NB4 (cell line): ENCODE measurements at places on chromosomes 12 and 14.

DNA sequence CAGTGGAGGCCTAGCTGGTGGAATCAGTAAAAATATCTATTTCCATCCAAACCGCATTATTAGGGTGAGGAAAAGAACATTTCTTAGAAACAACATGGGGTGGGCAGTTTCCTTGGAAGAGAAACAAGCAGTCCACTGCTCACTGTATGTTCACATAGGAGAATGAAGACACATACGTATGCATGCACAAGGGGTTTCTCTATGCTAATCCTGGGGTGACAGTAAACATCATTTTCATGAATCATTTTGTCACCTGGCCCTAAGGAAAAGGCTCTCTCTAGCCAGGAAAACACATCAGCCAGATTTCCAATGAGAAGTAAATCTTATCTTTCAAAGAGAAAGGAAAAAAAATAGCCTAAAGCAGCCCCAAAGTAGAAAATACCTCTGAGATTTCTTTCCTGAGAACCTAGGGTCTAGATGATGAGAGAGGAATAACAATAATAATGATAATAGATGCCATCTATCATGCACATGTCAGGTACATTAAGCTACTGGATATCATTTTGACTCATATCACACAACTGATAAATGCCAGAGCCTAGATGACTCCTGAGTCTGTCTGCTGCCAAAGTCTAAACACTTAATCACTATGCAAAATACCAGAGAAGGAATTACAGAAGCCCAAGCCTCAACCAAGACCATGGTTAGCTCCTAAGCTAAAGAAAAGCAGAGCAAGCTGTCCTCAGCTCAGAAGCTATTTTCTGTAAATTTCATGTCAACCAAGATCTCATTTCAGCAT is 520.5 kb upstream of the TMPO start:
- DNase-seq, result no peak

DNA sequence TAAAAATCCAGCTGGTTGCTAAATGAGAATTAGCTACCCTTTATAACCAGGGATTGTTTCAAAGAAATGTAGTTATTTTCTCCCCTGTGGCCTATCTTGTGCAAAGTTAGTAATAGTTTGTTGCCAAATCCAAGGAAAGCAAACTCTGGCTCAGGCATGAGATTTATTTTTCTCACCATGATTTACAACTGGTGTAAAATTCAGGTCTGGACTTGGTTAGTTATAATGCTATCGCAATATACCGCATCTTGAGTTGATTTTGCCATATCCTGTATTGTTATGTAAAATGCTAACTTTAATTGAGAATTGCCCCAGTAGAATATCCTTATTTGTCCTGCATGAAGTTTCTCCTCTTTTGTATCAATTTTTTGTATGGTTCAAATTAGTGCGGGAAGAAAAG is 135.5 kb downstream of the CRADD start:
- no peak for DNase-seq

- no peak for DNase-seq
These were observed 90.6 kb upstream of the LRIG3 start for GRCh38 chr12:59010941-59011340.

- DNase-seq, result no peak
These were observed 120.3 kb upstream of the BCAT1 start for GRCh38 chr12:25069224-25069623.

- peak; percentile 32 for DNase-seq
These were observed 139.9 kb downstream of the DUSP6 start for GRCh38 chr12:89212339-89212771.
